T47D (cell line): ENCODE measurements at places on chromosomes 16 and 17.
A peak's percentile ranks its signal among the peaks of the same experiment; 100 is the strongest.

GRCh38 chr16:83929811-83930555, 23.1 kb upstream of the OSGIN1 start:
- DNase-seq, result peak; percentile 75

- no peak for DNase-seq
These were observed 45.8 kb upstream of the CIBAR2 start for GRCh38 chr16:85157813-85158742.

DNA sequence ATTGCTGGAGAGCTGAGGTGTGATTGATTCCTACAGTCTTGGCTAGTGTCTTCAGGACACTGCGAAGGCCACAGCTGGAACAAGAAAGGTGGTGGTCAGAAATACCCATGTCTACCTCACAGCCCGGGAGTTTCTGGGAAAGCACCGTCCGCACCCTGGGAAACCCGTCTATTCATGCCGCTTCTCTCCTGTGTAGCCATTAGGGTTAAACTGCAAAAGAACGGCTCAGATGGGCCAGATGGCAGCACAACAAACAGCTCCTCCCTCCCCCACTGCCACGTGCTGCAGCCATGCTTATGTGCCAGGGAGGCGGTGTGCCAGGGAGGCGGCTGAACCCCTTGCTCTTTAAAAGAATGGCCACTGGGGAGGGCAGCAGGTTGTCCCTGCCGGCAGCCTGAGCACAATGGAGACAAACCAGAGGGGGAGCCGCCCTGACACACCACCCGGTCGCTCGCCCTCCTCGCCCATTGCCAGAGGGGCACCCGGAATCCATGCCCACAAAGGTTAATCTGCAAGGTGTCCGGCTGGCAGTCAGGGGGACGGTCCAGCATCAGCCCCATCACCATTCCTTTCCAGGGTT, 65.2 kb downstream of the CYTH1 start:
- DNase-seq, result peak; percentile 80

GRCh38 chr16:66551788-66552285, 539 bp upstream of the CKLF start:
- DNase-seq, result no peak

DNA sequence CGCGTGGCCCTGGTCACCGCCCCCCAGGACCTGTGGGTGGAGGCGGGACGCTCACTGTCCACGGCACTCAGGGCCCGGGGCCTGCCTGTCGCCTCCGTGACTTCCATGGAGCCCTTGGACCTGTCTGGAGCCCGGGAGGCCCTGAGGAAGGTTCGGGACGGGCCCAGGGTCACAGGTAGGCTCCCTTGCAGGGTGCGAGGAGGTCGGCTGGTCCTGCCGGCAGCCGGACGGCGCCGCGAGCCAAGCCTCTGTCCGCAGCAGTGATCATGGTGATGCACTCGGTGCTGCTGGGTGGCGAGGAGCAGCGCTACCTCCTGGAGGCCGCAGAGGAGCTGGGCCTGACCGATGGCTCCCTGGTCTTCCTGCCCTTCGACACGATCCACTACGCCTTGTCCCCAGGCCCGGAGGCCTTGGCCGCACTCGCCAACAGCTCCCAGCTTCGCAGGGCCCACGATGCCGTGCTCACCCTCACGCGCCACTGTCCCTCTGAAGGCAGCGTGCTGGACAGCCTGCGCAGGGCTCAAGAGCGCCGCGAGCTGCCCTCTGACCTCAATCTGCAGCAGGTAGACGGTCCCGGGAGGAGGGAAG, 1.3 kb downstream of the GUCY2D start:
- no peak for DNase-seq

GRCh38 chr16:522320-523096, 5.0 kb upstream of the CAPN15 start:
- no peak for DNase-seq

- no peak for DNase-seq
These were observed 6.4 kb upstream of the SLC43A2 start for GRCh38 chr17:1634841-1635650.

DNA sequence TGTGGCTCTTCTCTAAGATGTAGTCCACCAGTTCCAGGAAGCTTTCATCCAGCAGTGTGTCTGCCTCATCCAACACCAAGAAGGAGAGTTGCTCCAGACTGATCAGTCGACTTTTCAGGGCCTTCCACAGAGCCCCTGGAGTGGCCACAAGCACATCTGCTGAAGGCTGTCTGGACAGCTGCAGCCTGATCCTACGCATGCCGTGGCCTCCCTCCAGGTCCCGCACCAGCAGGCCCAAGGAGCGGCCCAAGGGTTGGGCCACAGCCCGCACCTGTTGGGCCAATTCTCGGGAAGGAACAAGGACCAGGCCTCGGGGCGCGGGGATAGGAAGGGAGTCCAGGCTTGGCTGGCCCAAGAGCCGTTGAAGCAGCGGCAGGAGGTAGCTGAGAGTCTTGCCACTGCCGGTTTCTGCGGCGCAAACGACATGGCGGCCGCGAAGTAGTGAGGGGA, 729 bp downstream of the DDX28 start:
- DNase-seq, result no peak

DNA sequence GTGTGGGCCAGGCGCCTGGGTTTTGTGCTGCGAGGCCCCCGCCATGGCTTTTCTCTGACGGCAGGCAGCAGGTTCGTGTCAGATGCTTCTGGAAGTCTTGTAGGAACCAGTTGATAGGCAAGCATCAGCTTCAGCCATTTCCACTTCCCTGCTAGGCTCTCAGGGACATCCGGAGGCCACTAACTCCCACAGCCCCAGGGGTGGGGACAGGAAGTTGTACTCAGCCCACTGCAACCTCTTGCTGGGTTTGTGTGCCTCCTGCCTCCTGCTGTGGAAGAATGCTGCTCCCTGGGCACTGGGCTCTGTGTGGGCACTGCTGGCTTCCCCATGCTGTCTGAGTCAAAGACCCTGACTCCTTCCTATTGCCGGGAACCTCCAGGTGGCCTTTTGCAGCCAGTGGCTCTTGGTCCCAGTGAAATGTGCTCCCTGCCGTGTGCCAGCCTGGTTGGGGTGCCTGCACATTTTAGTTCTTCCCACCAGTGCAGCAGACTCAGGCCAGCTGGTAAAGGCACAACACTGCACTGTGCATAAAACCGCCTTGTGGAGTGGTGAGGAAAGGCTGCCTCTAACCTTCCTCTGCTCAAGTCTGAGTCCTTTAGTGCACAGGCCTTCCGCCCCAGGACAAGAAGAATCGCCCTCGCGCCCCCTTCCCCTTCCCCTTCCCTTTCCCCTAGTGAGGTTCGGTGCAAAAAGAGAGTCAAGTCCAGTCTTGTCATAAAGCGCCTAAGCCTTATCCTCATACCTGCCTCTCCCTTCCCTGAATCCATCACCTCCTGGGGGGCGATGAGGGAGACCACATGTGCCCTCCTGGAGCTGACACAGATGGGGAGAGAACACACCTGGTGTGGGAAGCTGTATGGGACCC, 16.6 kb downstream of the LDHD start:
- DNase-seq, result no peak
